ENCODE measurements at places on chromosomes 2 and 18.

DNA sequence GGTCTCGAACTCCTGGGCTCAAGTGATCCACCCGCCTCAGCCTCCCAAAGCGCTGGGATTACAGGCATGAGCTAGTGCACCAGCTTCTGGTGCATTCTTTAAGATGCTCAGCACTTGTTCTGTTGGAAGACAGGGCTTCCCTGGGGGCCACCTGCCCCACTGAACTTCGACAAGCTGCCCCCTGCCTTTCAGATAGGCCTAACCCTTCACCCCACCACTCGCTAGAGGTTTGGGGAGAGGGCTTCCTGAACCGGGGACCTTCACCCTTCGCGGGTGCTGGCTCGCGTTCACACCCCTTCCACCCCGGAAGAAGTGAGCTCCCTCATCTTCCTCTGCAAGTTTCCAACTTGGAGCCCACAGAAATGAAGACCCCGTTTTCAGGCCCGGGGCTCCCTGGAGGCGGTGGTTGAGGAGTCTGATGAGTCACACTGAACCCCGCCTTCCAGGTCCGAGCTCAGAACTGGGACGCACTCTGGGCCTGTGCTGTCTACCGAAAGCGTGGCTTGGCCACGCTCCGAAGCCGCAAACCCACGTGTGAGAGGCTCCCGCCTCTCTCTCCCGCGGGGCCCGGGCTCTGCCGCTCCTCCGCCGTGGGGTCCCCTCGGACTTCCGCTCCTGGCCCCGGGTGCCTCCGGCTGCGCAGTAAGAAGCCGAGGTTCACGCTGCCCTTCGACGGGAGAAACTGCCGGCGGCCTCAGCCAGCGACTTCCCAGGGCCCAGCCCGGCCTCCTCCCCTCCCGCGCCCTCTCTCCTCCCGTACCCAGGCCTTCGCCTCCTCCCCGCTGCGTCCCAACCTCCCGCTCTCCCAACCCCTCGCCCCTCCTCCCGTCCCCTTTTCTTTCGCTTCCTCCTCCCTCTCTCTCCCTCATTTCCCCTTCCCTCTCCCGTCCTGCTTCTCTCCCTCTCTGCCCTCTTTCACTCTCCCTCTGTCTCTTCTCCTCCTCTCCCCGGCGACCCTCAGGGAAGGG lies 47.5 kb upstream of the SP3 start:
- no peak for DNase-seq

- DNase-seq: peak; percentile 28
Observed at GRCh38 chr2:218168635-218169462, 2.1 kb upstream of the CXCR1 start.

DNA sequence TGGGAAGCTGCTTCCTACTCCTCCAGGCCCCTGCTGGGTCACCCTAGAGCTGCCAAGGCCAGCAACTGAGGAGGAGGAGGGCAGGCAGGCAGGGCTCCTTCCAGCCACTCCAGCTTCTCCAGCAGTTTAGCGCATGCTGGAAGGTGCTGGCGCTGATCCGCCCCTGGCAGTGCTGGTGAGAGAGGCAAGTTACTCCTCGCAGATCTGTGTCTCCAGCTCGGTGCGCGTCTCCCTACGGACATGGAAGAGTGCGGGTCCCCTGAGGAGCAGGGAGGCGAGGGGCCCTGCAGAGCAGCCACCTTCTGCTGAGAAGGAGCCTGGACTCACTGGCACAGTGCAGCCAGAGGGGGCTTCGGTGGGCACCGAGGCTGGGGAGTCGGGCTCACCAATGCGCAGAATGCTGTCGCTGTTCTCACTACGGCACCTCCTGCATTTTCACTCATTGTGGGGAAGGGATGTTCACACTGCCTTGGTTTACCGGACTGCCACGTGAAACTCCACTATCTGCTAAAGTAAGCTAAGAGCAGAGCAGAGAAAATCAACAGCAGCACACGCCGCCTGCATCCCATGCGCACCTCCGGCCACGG lies 206.0 kb downstream of the HDAC4 start:
- no peak for DNase-seq

GRCh38 chr18:31049189-31049588 lies 6.6 kb upstream of the DSC3 start:
- DNase-seq: no peak

- DNase-seq: no peak
Observed at GRCh38 chr2:170530803-170531564, 184.2 kb upstream of the SP5 start.

- no peak for DNase-seq
Observed at GRCh38 chr2:207040696-207041095, 101.4 kb downstream of the CPO start.

DNA sequence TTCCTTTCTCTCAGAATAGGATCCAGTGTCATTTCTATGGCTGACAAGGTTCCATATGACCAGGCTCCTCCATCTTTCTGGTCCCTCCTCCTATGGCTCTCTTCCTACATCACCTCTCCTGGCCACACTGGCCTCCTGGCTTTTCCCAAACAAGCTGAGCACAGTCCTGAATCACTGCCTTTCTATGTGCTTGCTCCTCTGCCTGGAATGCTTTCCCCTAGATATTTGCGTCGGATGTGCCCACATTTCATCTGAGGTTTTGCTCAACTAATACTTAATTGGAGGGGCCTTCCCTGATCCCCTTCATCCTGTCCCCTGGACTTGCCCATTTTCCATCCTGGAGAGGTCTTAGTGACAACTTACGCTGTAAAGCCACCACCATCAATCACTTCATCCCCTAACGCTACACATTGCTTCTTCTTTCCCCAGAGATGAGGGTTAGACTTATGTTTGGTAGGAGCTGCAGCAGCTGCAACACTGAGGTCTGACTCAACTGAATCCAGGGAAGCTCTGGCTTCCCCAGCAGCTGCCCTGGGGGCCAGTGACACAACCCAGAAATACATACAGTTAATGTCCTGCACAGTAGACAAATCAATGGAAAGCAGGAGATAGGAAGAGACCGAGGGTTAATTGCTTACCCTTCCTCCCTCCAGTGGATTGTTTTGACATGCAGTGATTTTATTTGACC lies 42.9 kb downstream of the QPCT start:
- no peak for DNase-seq

DNA sequence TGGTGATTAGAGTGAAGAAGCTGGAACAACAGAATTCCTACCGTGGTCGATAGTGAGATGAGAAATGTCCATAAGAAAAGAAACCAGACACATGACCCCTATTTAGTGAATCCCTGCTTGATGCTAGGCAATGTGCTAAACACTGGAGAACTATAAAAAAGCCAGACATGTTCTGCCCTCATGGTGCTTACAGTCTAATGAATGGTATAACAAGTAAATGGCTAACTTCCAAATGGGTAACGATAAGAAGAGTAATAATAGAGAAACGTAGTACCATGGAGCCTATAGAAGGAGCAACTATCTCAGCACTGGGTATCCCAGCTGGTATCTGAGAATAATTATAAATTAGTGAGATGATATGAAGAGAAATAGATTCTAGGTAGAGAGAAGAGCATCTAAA lies 5.0 kb downstream of the DSG2 start:
- DNase-seq: no peak

DNA sequence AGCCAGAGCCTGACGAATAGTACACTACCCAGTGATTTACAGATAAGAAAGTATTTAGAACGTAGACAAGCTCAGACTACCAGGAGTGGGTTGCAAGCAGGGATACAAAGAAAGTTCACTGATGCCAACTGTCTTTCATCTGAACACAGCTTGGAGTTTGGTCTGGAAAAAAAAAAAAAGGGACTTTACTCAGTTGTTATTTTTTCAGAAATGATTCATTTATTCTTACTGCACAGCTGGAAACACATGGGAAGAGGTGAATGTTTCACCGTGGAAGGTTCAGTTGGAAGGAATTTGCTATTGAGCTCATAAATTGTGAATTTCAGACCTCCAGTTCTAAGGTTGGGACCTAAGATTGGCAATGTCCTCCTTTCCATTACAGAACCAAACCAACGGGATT lies 259.7 kb downstream of the ETAA1 start:
- DNase-seq: no peak

DNA sequence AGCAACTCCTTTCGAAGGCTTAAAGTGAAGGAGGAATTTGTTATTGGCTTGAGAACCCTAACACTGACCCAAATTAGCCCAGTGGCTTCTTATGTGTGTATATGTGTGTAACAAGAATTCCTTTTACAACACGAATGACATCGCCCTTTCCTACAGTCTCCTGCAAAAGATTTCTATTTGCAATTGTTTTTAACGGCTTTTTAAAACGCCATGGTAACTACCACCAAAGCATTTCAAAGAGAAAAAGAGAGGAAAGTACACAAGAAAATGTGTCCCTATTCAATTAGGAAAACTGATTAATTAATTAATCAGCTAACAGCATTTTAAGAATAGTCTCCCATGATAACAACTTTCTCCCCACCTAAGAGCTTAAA lies 58.1 kb downstream of the PAX3 start:
- no peak for DNase-seq

DNA sequence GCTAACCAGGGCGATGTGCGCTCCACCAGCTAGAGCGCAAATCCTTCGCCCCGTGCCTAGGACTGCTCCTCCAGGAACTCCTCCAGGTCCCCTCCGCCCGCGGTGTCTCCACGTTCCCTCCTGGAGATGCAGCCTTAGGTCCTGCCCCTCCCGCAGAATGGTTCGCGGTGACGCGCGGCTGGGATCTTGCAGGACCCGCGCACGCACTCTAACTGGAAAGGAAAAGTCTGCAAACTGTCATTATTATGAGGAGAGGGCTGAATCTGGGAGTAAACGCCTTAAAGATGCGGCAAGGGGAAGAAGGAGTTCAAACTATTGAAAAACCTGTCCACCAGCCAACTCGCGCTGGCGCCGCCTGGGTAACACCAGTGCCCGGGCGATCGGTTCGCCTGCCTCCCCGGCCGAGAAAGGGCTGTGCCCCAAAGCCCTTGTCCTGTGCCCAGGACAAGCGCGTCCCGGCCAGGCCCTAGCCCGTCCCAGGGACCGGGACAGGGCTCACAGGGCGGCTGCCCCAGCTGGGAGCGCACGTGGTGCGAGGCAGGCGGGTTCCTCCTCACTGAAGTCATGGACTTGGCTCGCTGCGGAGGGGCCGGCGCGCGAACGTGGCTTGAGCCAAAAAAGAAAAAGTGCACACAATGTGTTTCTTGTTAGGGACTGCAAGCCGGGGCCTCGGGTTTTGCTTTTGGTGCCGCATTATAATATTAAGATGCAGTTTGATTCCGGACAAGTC lies 5.5 kb upstream of the ID2 start:
- no peak for DNase-seq

GRCh38 chr2:96961210-96961950 lies 25.0 kb downstream of the FAM178B start:
- DNase-seq: no peak

- no peak for DNase-seq
Observed at GRCh38 chr2:121101093-121101715, 183.8 kb downstream of the TFCP2L1 start.

GRCh38 chr2:127191331-127192219 lies 28.5 kb downstream of the CYP27C1 start:
- DNase-seq: no peak

- no peak for DNase-seq
Observed at GRCh38 chr2:195647302-195647701, 9.7 kb upstream of the SLC39A10 start.

- DNase-seq: no peak
Observed at GRCh38 chr2:108403494-108403893, 25.7 kb downstream of the SULT1C4 start.

DNA sequence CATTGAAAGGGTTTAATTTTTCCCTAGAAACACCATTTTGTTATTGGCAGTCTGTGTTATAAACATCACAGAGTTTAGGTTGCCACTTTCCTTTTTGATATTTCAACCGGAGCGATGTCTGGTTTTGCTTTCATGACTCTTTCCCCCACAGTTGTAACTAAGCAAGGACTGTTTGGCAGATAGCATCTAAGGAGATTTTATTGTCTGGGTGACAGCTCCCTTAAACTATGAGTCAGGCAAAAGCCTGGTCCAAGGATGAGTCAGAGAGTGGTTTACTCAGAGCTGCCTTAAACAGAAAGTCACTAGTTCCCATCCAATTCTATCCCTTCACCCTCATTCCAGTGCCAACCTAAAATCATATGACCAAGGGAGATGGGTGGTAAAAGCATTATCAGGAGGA lies 341.6 kb upstream of the VWC2L start:
- DNase-seq: no peak

GRCh38 chr2:81542119-81542518 lies 1237.6 kb upstream of the LRRTM1 start:
- DNase-seq: no peak

- no peak for DNase-seq
Observed at GRCh38 chr2:71692621-71693277, 239.4 kb downstream of the DYSF start.

DNA sequence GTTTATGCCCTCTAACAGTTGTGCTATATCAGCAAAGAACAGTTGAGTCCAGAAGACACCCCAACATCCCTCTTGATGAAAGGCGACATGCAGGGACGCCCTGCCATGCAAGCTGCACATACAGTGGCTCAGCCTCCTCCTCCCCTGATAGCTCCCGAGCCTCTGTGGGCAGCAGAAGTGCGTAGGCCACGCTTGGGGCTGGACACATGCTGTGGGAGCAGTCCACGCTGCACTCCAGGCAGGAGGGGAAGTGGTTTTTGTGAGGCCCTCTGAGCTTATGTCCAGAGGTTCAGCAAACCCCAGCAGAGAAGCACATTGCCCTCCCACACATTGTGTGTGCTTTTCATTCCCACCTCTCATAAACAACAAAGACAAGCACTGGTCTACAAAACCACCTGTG lies 162.1 kb downstream of the SEPTIN10 start:
- DNase-seq: no peak

- DNase-seq: no peak
Observed at GRCh38 chr2:32963941-32964340, 17.2 kb downstream of the LTBP1 start.

GRCh38 chr2:219569635-219570034 lies 1.7 kb downstream of the OBSL1 start:
- no peak for DNase-seq

DNA sequence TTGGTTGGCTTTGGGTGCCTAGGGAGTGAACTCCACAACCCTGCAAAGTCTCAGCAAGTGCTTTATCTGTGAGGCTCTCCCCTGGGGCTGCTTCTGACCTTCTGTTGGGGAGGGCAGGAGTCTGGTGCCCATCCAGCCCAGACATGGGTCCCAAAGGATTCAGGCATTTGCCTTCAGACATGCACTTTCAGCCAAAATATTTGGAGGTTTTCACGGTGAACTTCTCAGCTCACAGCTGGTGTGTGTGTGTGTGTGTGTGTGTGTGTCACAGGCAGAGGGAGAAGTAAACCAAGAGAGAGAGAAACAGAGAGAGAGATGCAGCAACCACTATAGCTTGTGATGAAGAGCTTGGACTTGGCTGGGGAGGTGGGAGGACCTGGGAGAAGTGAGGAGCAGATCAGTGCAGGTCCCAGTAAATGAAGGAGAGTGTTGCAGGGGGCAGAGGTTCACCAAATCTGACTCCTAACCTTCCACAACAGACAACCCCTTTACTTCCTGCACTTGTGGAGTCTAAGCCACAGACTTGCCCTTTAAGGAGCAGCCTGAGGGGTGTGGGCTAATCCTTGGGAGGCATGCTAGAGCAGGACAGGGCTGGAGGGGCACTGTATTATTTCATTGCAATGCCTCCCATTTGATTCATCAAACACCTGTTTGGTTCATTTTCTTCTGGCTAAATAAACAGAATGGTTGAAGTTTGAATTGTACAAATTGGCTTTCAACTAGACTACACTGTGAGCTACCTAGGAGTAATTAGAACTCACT lies 14.1 kb downstream of the SLC9A4 start:
- no peak for DNase-seq

All from stimulated activated CD4-positive, alpha-beta T cell treated with anti-CD3 and anti-CD28 coated beads, Interleukin-12 subunit alpha, Interleukin-12 subunit beta, amount 100 ng/mL, for 24 hours (primary cell).